Esophagus muscularis mucosa (tissue), 4 donors: ENCODE measurements at places on chromosomes 12 and 14. TPM values are rescaled to one million over a fixed set of nuclear protein-coding genes. Genes with fewer than 3 reads are reported as not detected.

GRCh38 chr12:77619425-77619824 is 211.3 kb upstream of the NAV3 start:
- DNase-seq: no peak

GRCh38 chr14:49880267-49881064 is 12.4 kb upstream of the ARF6 start:
- DNase-seq: no peak

RDH12 gene
- total RNA-seq: not detected

DNA sequence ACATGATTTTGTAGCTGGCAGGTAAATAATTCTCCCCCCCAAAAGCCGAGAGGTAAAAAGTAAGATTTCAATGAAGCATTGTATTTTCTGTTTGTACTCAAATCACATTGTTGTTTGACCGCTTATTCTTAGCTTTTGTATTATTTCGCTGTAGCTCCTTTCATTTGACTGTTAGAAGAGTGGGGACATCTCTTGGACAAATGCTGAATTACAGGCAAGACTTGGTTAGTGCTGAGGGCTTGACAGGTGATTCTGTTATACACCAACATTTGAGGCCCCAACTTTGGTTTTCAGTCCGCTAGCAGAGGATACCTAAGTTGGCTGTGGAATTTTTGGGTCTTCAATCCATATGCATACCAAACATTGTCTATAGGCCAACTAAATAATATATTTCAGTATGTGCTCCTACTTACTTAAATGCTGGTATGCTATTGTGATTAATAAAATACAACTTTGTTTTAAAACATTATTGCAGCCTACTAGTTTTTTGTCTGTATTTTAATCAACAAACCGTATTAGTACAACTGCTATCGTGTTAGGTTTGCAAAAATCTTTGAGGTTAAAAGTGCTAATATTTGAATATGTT is 102.2 kb downstream of the ERC1 start:
- DNase-seq: no peak

NPFF gene
- not detected for total RNA-seq

DNA sequence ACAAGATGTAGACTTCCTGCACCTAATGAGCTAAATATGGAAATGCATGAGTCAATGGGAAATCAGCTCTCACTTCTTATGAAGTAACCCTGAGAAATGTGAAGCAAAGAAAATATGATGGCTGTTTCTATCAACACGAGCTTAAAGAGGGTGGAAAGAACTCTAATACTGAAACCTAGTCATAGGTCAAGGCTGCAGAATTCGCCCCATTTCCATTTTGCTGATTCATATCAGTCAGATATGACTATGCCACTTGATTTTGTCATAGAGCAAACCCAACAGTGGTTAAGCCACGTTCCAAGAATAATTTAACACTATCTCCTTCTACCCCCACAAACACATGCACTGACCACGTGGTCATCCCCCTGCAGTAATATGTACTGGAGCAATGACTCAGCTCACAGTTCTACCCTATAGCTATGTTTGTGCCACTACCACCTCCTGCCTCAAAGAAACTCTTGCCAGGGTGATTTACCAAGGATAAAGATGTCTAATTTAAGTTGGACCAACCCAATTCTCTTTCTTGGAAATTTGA is 157.5 kb downstream of the TMTC3 start:
- DNase-seq: no peak

DNA sequence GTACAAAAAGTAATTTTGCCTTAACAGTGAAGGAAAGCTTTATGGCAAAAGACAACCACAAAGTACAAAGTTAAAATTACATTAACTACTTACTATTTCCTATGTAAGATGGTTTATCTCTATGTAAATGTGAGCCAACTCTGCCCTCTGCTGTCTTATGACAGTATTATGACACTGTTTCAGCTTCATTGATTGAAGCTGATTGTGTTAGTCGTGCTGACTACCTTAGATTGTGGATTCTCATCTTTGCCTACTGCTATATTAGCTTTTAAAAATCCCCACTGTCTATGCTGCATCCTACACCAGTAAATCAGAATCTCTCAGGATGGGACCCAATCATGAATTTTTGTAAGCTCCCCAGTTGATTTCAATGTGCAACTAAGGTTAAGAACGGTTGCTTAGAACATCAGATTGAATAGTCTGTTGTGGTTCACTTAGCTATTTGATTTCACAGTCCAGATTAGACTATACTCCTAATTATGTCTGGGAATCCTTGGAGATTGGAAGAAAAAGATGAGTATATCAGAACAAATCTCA is 12.2 kb upstream of the SPTB start:
- no peak for DNase-seq

- DNase-seq: no peak
These were observed 1.1 kb downstream of the MED6 start for GRCh38 chr14:70599345-70599744.

DNA sequence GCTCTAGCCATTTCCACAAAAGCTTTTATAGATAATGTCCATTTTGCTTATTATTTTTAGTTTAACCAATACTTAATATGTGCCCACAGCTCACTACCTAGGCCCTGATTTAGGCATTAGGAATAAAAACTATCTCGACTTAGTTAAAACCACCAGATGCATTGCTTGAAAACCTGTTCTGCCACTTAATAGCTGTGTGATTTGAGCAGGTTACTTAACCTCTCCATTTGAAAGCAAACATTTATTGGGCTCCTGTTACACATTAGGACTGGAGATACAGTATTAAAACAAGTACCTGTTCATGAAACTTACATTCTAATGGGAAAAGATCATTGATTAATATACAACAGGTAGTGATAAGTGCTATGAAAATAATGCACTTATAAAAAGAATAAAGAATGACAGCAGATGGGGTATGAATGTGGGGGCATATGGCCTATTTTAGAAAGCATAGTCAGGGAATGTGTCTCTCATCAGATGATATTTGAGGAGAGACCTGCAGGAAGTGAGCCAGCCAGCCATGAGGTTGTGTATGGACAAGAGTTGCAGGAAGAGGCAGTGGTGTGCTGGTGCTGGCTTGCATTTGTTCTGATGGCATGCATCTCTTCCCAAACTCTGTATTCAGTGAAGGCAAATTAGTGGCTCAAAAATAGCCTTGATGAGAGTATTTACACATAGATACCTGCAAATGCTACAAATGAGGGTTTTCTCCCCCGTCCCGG is 34.3 kb downstream of the NOPCHAP1 start:
- DNase-seq: no peak
